IPS DF 6.9 (cell line): ENCODE measurements at places on chromosomes 6 and 20.

DNA sequence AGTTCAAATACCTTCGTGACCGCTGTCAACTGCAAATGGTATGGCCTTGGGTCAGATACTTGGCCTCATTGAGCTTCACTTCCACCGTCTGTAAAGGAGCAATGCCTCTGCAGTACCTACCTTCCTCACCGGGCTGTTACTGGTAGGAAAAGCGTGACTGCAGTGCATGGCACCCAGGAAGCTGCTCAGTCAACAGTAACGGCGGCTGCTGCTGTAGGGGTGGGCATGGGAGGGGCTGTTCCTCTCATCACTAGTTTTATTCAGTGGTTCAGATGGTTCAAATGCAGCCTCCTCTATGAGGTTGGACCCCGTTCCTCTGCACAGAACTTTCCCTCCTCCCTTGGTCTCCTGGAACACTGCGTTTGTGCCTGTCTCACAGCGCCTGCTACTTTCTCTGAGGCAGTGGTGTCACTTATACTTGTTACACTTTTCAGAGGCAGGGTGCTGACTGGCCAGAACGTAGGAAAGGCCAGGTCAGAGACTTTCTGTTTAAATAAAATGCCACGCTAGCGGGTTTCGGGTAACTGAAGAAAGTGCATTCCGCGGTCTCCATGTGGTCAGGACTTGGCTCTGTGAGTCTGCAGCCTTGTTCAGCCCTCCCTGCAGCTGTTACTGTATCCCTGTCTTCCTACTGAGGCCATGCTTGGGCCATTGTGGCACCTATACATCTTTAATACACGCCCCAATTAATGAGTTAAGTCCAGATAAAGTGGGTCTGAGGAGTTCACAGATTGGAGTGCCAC lies 279.6 kb downstream of the NRN1 start:
- H3K4me1 ChIP-seq = peaks cover 5% of the 10 kb centered on the region; the same call in 1 of the 2 replicates
- no peaks in the 10 kb centered on the region for H3K36me3 ChIP-seq
- no peak for DNase-seq
- no peak overlapping the region for H3K4me3 ChIP-seq
- no peaks in the 10 kb centered on the region for H3K27me3 ChIP-seq
- H3K27ac ChIP-seq = no peak overlapping the region

DNA sequence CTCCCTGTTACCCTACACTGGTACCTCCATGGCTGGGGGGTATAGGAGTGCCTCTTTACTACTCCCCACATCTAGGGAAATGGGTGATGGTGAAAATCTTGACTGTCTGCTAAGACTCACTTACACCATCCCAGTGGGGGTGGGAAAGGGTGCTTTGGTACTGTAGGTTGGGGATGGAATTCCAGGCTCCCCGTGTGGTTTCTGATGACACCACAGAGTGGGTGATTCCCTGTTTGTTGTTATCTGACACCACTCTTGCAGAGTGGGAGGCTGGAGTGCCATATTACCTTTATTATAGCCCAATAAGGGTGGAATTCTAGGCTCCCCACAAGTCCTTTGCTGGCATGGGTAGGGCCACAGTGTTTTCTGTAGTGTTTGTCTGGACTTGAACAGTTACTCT lies 264.6 kb upstream of the MAN1A1 start:
- peaks cover 4% of the 10 kb centered on the region for H3K4me1 ChIP-seq
- H3K36me3 ChIP-seq = no peaks in the 10 kb centered on the region
- no peak overlapping the region for H3K4me3 ChIP-seq
- DNase-seq = no peak

DNA sequence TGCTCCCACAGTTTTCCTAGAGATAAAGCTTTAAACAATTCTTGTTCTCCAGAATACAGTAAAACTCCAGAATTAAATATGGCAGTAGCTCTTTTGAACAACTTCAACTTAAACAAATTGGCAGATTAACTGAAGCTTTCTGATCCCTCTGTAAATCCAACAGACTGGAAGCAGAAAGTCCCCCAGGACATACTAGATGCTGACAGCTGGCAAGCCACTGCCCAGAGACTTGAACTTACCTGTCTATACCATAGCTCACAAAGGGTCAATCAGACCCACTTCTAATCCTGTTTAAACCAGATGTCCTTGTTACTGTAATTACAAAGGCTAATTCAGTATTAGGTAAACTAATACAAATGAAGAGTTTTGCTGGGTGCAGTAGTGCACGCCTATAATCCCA lies 12.3 kb downstream of the GPLD1 start:
- no peak for DNase-seq
- H3K4me3 ChIP-seq = no peak overlapping the region
- no peaks in the 10 kb centered on the region for H3K4me1 ChIP-seq
- no peak overlapping the region for H3K27ac ChIP-seq
- H3K27me3 ChIP-seq = no peaks in the 10 kb centered on the region

DNA sequence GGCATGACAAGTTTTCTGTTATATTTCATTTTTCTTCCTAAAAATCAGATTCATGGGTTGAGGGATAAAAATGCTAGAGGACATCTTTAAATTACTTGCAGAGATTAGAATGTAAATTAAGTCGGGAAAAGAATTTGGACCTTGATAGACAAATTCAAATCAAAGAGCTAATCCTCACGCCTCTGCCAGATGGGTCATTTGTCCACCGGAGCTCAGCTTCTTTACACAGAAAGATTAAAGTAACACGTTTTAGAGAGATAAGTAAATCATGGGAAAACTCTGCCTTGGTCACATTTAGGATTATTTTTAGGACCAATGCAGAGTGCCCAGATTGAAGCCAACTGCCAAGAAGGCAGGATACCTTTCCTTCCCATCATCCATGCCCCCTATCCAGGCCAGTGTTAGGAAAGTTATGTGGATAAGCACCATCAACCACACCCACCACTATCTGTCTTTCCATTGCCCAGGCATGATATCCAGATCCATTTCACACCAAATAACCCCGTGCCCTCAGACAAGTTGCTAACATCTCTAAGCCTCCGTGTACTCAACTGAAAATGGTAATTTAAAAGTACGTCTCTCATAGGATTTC lies 397.4 kb upstream of the PLCB4 start:
- H3K4me1 ChIP-seq = no peaks in the 10 kb centered on the region; the same call in 1 of the 2 replicates
- H3K27me3 ChIP-seq = no peaks in the 10 kb centered on the region
